CD4-positive, alpha-beta T cell treated with Interleukin-4 for 1 hour (primary cell): ENCODE measurements at places on chromosomes 1 and 21.

GRCh38 chr1:155091071-155092051 is 12.7 kb downstream of the EFNA3 start:
- peak; percentile 80 for DNase-seq

DNA sequence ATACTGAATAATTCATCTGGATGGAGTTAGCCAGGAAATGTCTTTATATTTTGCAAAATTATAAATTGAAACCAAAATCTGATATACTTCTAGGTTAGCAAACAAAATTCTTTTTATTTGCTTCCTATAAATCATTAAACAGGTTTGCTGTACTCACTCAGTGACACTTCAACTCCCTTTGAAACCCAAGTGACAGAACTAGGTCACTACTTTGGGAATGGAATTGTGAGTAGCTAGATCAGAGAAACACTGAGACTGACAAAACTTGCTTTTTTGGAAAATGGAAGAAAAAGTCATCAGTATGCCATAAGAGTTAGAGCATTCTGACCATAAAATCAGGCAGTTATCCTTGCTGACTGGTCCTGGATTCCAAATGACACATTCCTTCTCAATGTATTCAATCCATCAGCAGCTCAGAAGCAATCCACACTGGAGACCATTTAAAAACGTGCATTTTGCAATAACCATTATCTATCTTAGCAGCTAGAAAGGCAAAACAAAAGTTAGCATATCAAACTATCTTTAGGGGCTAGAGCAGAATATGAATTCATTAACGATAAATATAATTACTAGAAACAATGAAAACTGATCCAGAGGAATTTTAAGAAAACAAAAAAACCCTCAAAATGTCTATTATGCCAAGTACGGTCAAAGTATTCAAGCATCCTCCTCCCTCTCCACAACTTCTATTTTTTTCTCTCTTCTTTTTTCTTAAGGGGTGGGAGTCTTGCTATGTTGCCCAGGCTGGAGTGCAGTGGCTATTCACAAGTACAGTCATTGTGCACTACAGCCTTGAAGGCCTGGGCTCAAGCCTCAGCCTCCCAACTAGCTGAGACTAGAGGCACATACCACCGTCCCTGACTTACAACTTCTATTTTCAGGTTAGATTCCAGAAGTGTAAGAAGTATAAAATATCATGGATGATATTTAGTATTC is 60.1 kb downstream of the HNRNPR start:
- no peak for DNase-seq

DNA sequence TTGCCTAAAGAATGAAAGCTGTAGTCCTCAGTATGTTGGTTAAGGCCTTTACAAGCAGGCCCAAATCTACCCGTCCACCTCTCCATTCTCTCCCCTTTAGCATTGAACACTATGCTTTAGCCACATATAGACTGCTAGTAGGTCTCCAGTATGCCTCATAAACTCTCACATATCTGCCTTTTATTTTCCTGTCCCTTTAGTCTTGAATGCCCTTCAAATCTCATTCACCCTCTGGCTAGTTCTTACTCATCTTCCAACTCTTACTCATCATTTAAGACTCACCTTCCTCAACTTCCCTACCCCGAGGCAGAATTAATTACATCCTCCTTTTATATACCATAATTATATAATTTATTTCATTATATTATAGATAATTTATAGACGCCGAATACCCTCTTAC is 78.7 kb upstream of the TSPAN2 start:
- DNase-seq = no peak

DNA sequence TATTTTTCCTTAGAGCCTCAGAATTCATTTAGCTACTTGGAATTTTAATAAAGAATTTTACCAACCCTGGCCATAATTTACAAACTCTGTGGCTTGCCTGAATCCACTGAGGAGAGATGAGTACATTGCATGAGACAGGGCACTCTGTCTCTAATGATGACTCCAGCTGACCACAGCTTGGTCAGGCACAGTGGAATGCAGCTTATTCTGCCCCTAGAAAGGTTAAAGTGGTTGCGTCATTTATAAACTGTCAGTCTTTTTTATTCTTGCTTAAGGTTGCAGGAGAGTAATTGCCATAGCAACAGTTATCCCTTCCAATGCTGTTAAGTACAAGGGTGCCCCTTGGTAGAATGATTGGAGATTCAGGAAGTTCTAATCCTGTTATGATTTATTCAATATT is 28.3 kb downstream of the PDE4B start:
- DNase-seq = no peak

DNA sequence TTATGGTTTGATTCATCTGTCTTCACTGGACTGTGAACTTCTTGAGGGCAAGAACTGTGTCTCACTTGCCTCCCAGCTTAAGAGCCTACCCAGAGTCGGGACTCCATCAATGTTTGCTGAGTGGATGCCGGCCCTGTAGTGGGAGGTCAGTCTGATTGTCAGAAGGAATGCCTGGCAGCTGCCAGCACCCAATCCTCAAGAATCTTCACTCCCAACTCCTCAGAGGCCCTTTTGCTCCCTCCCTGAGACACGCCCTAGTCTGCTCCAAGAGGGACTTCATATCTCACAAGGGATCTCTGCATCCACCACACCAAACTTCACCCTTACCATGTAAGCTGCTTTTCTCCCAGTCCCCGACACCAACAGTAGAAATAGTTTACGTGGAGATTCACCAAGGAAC is 15.2 kb upstream of the KDM4A start:
- DNase-seq = no peak

DNA sequence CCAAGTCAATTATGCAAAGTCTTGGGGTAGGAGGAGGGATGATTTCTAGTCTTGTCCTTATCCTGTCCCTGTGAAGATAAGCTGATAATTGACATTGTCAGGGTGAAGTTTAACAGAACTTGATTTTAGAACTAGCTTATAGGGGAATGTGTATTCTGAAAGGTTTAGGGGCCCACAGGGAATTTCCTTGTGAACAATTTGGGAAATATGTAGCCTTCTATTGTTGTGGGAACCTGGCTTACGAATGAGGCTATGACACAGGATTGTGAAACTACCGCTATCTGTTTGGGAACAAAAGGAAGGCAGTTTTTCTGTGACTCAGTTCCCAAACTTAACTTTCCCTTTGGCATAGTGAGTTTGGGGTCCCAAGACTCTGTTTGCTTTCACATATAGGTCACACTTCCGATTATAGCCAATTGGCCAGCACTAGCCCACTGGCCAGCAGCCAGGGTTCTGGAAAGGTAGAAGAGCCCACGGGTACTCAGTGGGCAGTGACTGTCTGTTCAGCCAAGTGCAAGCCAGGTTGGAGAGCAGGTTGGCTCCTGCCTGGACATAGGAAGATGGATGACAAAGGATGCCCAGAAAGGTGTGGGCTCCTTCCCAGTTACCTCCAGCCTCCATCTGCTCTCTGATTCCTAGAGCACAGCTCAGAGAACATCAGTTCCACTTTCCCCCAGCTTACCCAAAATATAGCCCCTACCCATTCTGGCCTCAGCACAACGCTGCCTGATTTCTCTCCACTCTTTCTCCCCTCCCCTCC is 35.5 kb downstream of the H3-3A start:
- no peak for DNase-seq
